NCI-H446 treated with DMSO at 0.1 percent for 48 hours (cell line): ENCODE measurements at places on chromosomes 4 and X.

DNA sequence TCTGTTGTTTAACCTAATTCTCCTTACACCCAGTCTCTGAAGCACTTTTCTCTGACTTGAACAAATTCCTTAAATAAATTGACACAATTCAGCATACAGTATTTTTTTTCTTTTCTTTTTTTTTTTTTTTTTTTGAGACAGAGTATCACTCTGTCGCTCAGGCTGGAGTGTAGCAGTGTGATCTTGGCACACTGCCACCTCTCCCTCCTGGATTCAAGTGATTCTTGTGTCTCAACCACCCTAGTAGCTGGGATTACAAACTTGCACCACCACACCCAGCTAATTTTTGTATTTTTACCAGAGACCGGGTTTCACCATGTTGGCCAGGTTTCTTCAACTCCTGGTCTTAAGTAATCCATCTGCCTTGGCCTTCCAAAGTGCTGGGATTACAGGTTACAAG is 1498.1 kb upstream of the PCDH10 start:
- DNase-seq, result no peak

GRCh38 chr4:165308606-165309005 is 18.9 kb upstream of the MSMO1 start:
- no peak for DNase-seq

DNA sequence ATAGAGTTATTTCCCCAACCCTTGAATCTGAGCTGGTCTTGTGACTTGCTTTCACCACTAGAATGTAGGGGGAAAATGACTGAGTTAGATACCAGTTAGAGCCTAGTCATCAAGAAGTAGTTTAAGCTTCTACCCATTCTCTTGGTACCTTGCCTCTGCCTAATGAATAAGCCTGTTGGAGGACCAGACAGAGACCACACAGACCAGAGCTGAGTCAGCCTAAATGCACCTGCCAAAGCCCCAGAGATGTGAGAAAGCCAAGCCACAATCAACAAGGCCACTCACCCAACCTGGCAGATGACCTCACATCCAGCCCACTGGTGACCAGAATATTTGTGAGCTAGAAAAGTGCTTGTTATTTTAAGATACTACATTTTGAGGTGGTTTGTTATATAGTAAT is 85.2 kb upstream of the DCLK2 start:
- DNase-seq, result no peak

DNA sequence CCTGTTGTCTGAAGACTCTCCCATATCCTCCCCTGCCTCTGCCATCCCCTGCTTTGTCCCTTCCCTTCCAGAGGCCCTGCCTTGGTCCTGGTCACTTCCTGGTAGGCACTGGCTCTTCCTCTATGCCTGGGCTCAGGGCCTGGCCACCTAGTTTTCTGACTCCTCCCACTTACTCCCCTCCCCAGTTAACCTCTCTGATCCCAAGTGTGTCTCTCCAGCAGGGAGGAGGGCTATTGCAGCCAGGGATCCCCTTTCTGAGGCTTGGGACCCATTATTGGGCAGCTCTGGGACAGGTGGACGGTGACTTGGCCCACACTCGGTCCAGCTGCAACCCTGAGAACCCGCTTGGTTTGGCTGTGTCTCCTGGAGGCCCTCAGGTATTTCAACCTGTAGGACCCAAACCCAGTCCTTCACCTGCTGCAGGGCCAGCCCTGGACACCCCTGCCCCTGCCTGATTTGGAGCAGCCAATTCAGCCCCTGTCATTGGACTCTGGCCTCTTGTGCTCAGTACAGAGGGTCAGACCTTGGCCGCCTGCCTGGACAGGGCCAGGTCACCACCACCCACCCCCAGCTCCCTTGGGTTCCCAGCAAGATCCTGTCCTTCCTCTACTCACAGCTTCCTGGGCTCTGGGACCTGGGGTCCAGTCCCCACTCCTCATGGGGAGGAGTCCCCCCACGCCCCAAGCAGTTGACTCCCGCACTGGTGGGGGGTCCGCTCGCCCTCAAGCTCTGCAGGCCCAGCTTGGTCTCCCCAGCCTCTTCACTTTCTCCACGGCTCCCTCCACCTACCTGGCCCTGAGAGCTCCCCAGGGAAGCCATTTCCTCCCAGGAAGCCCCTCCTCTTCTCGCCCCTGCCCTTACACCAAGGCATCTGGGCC is 1.1 kb upstream of the SH3BP2 start:
- no peak for DNase-seq

DNA sequence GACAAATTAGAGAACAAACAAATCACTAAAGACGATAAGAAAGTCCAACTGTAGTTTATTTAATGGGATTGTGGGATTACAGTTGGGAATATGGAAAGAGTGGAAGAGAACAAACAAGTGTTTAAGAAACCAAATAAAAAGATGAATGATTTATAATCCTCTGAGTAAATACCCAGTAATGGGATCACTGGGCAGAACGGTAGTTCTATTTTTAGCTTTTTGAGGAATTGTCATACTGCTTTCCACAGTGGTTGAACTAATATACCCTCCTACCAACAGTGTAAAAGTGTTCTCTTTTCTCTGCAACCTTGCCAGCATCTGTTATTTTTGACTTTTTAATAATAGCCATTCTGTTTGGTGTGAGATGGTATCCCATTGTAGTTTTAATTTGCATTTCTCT is 15.0 kb downstream of the C4orf51 start:
- no peak for DNase-seq

DNA sequence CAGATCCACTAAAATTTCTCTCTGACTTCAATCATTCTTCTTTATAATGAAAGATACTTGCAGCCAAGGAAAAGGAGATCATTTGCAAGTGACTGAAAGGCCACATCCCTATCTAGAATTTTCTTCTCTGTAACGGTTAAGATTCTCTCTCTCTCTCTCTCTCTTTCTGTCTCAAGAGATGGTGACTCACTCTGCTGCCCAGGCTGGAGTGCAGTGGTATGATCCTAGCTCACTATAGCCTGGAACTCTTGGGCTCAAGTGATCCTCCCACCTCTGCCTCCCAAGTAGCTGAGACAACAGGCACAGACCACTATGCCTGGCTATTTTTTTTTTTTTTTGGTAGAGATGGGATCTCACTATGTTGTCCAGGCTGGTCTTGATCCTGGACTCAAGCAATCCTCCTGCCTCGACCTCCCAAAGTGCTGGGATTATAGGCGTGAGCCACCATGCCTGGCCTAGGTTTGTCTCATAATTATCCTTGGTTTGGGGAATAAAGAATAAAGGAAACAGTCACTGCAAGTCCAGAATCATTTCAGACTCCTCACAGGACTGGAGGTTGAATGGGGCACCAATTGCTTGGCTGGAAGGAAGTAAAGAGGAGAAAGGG is 33.3 kb upstream of the GALNT7 start:
- DNase-seq, result no peak

DNA sequence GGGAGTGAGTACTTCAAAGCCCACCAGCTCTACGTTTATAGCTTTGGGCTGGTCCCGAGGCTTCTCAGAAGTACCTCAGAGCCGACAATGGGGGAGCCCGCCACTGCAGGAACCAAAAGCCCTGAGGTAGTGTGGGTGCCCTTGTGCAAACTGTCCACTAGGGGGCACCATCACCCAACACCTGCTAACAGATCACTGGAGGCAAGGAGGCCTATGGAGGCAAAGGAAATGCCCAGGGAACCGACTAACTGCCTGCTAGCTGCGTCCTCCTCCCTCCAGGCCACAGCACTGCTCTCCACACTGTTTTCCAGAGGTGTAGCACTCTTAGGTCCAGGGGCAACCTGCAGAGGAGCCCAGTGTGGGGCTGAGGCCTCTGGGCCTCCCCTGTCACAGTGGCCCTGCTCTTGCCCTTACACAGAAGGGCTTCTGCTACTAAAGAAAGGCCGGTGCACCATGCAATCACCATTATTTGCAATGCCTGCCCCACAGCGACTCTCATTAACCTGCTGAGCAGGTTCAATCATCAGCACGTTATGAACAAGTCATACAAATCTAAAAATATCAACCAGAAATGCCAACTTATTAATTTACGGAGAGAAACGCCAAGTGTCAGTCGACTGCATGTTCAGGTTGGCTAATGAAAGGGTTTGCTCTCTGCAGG is 159.1 kb downstream of the NSUN7 start:
- peak; percentile 4 for DNase-seq
